ENCODE measurements at places on chromosomes 12 and 14.

DNA sequence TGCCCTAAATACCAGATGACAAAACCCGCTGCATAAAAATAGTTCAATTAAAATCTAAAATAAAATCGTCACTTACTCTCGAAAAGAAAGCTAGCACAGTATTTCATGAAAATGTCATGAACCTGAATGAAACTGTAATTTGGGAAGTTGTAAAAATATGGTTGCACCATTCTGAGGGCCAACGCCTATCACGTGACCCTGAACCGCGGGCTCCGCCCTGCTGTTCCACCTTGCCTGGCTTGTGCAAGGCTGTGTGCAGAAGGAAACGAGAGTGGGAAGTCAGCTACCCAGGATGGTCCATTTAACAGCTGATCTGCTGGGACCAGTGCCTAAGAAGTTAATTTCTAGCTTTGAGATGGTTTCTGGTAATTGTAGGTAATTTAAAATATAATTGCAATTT lies 91.7 kb upstream of the BMP4 start:
- no peak for DNase-seq

- DNase-seq: no peak
These were observed 54.2 kb downstream of the PTPRQ start for GRCh38 chr12:80498059-80498728.

- no peak for DNase-seq
These were observed 27.7 kb downstream of the FBLN5 start for GRCh38 chr14:91919814-91920213.

- DNase-seq: no peak
These were observed 378.7 kb downstream of the PRKD1 start for GRCh38 chr14:29548948-29549370.

DNA sequence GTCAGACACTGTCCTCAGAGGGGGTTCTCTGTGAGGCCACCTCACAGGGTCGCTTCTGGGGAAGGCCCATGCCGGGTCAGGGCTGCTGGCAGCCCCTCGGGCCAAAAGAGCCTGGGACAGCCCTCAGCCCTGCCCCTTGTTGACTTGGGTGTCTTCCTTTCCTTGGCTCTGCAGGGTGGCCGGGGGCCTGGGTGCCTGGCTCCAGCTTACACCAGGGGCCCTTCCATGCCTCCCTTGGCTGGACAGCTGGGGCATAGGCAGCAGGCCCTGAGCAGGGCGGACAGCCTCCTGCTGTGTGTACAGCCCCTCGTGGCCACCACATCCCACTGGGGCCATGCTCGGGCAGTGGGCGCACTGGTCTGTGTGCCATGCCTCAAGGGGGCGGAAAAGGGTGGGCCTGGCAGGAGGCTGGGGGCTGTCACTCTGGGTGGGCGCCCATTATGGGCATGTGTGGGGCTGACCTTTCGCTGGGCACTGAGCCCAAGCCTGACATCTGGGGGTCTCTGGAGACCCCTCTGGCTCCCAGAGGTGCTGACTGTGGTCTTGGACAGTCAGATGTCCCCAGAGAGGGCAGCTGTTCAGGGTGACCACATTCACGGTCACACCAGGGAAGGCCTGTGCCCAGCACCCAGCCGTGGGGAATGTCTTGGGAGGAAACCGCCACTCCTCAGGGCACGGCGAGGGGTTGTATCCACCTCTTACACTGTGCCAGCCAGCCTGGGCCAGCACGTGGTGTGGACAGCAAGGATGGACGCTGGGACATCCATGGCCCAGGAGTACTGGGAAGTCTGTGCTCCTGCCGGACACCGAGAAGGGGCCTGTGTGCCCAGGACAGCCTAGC lies 313.3 kb downstream of the TMEM121 start:
- no peak for DNase-seq

- DNase-seq: no peak
These were observed 830 bp upstream of the TRMT61A start for GRCh38 chr14:103528146-103528586.

- no peak for DNase-seq
These were observed 17.7 kb downstream of the C12orf71 start for GRCh38 chr12:27064397-27065342.

- no peak for DNase-seq
These were observed 312.4 kb upstream of the TBX3 start for GRCh38 chr12:114996382-114996781.

DNA sequence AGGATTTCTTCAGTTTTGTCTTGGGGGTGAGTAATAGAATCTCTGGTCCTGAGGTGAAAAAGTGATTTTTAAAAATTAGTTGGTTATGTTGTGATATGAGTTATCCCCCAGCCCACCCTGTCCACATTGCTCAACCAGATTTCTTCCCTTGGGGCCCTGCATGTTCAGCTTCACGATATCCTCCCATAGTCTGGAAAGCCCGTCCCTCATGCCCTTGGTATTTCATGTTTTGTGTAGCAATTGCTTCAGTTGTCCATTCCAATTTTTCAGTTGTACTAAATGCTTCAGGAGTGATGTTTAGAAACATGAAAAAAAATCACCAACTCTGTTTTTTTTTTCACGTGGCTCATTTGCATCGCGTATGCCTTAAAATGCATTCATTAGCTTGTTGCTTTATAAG lies 17.5 kb upstream of the BICD1 start:
- DNase-seq: no peak

DNA sequence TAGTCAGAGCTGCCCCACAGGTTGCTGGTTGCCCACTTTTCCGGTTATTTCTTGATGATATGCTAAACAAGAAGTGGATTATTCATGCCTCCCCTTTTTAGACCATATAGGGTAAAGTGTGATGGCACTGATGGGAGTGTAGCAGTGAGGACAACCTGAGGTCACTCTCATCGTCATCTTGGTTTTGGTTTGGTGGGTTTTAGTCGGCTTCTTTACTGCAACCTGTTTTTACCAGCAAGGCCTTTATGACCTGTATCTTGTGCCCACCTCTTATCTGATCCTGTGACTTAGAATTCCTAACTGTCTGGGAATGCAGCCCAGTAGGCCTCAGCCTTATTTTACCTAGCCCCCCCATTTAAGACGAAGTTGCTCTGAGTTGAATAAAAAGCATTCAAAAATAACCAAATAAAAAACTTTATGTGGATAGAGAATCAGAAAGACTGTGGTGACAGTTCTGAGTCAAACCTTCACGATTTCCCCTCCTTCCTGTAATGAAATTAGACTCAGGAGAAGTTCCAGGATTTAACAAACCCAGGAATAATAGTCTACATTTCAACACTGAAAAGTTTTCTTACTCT lies 144.2 kb downstream of the PAWR start:
- no peak for DNase-seq

- no peak for DNase-seq
These were observed 1.1 kb upstream of the RPL41 start for GRCh38 chr12:56115329-56115728.
